ENCODE measurements at places on chromosomes 12 and 14. TPM values are rescaled to one million over a fixed set of nuclear protein-coding genes. Genes with fewer than 3 reads are reported as not detected.

DNA sequence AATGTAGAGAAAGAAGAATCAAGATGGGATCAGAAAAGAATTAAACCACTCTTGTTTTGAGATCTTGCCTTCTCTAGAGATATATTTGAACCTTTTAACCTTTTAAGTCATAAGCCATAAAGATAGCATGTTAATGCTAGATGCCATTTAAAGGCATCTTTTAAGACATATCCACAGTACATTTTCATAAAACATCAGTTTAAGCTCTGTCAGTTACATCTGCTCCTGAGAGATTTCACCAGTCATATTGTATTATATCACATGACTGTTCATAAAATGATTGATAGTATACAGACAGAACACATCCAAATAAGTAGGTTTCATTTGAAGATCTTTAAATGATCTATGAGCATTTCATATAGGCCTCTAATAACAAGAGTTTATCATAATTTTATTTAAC is 1238.5 kb downstream of the SLC16A7 start:
- no peak for DNase-seq

GRCh38 chr14:21874946-21875345 is 201.3 kb upstream of the OR4E1 start:
- DNase-seq: no peak

DNA sequence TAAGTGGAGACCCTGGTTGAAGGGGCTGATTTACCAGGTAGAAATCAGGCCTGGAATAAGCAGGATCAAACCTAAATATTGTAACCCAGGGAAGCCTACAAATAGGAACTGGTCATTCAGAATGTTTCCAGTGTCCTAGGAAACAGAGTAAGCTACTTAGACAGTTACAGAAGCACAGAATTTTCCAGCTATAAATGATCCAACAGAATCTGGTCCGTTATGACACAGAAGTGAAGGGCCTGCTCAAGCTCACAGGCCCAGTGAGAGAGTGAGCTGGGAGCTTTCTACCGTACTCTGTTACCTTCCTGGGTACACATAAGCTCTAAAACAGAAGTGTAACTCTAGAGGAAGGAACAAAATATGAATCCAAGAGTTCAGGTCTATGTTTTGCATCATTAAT is 119.1 kb downstream of the TTC7B start:
- DNase-seq: no peak

DNA sequence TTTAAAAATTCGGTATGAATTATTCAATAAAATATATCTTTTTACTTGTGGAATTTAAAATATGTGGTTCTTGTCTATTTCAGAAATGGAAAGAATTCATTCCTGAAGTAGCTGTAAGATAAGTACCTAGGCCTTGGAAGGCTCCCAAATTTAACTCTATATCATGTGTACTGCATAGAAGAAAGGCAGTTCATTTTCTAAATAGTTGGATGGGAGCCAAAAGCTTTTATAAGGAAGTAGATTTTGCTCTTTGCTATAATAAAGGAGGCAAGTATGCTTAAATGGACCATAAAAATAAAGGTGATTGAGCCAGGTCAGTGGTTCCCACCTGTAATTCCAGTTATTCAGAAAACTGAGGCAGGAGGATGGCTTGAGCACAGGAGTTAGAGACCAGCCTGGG is 187.5 kb downstream of the ATXN7L3B start:
- DNase-seq: no peak

GRCh38 chr14:90544566-90544965 is 147.7 kb downstream of the CALM1 start:
- DNase-seq: no peak

GRCh38 chr12:112538740-112539139 is 120.0 kb downstream of the PTPN11 start:
- DNase-seq: no peak

DNA sequence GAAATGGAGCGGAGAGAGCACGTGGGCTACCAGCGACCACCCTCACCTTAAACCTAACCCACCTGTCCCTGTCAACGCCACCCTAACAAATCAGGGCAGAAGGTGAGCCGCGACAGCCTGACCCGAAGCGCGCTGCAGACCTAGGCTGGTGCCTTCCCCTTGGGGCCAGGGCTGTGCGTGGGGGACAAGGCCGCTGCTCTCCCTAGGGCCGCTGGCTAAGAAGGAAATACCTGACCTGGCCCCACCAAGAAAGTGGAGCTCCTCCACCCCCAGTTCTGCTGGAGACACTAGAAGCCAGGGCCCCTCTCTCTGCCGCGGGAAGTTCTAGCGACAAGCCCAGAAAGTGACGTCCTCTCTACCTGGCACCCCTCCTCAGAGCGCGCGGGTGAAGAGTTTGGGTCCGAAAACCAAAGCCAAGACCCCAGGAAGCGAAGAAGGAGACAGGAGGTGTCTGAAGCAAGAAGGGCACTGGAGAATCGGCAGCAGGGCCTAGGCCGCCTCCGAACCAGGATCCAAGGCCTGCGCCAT is 7.5 kb downstream of the SIX1 start:
- DNase-seq: no peak

GRCh38 chr14:29521526-29522137 is 406.0 kb downstream of the PRKD1 start:
- DNase-seq: no peak

DNA sequence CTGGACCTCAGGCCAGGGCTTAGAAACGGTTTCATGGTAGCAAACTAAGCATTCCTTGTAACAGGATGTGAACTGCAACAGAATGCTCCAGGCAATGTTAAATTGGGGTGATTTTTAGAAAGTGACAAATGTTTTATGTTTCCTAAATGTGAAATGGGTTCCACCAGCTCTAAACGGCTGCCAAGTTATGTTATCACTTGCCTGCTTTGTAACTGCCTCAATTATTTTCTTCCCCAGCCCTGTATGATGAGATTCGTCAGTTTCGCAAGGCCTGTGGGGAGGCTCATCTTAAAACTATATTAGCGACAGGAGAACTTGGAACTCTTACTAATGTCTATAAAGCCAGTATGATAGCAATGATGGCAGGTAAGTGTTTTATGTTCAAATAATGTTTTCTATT is 70.9 kb downstream of the DERA start:
- DNase-seq: no peak

- DNase-seq: no peak
These were observed 38.2 kb upstream of the MTHFD1 start for GRCh38 chr14:64349741-64350490.

GRCh38 chr12:57552306-57552651 is 2.4 kb downstream of the KIF5A start:
- no peak for DNase-seq

GRCh38 chr14:88901189-88901588 is 76.7 kb downstream of the TTC8 start:
- DNase-seq: no peak

DNA sequence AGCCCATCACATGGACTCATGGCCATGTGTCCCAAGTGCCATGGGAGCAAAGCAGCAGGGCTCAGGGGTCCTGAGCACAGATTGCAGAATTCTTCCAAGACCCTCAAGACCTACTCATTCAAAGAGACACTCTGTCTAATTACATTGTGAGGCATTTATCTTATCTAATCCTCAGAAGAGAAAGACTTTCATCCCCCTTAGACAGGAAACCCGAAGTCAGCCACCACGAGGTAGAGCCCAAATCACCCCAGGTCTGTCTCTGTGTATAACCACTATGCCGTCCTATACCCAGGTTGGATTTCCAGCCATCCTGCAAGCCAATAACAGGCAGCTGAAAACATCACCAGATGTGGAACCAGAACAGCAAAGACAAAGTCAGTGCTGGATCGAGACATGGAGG is 8.9 kb upstream of the BCL11B start:
- no peak for DNase-seq

DNA sequence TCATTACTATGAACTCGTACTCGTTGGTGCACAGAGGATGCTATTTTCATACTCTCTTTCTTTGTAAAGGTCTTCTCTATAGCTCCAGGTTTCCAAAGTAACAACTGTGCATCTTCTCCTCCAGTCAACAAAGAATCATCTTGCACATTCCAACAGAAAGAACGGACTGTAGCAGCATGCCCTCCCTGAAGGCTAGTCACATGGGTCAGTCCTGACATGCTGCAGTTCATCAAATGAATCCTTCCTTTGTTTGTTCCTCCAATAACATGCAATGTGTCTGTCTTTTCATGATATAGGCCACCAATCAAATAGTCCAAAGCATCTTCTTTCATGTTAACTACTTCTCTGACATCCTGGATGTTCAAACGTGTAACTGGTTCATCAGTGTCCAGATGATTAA is 42.9 kb downstream of the WDR89 start:
- DNase-seq: no peak

The POTEG gene
- not detected for total RNA-seq

The ANKS1B gene
- not detected for total RNA-seq

The ISM2 gene
- total RNA-seq: 0.30 TPM

The ALDH6A1 gene
- total RNA-seq: 14.9 TPM

The SMCO3 gene
- total RNA-seq: not detected

The RTN1 gene
- total RNA-seq: not detected

The TMEM233 gene
- not detected for total RNA-seq

The SLC39A5 gene
- total RNA-seq: 0.41 TPM
